HepG2 (cell line): ENCODE measurements at places on chromosomes 7 and 10.
A peak's percentile ranks its signal among the peaks of the same experiment; 100 is the strongest.

GRCh38 chr7:10696064-10696463 lies 277.6 kb upstream of the PHF14 start:
- no peak for DNase-seq

DNA sequence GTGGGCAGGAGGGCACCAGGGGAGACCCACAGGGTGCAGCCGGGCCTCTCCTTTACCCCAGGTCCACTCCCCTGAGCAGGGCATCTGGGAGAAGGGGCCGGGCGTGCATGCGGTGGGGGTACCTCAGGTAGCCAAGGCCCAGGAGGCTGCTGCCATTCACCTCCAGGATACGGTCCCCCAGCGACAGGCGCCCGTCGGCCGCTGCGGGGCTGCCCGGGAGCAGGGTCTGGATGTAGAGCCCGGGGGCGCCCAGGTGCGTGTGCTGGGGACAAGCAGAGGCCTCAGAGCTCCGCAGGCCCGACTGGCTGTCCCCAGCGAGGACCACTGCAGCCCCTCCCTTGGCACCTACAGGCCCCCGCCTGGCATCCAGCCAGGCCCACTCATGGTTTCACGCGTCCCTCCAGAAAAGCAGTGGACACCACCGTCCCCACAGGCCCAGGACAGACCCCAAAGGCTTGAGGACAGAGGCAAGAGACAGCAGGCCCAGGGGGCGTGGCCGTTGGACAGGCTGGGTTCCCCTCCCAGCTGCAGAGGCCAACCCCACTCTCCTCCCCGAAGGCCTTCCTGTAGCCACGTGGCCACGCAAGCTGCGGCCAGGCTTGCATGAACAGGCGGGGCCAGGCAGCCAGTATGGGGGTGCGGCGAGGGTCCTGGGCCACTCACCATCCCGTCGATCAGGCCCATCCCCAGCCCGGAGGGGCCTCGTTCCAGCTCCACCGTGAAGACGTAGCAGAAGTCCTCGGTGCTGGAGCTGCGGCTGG lies 24.3 kb downstream of the AP5Z1 start:
- no peak for DNase-seq

- DNase-seq, result no peak
These were observed 734 bp downstream of the PCLO start for GRCh38 chr7:83161899-83162401.

DNA sequence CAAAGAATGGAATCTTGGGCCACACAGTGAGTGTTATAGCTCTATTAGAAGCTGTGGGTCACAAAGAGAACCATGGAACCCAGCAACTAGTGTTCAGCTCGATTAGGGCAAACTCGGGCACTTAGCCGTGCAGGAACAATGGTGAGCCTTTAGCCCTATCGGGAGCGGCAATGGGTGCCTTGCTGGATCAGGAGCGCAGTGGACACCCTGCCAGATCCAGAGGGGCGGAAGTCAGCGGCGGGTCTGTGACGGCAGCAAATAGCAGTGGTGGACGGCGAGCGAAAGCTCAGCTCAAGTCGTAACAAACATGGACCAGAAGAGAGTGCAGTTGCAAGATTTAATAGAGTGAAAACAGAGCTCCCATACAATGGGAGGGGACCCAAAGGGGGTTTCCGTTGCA lies 43.9 kb upstream of the NRG3 start:
- DNase-seq, result no peak

GRCh38 chr10:122435212-122435827 lies 19.1 kb upstream of the ARMS2 start:
- DNase-seq, result peak; percentile 30

DNA sequence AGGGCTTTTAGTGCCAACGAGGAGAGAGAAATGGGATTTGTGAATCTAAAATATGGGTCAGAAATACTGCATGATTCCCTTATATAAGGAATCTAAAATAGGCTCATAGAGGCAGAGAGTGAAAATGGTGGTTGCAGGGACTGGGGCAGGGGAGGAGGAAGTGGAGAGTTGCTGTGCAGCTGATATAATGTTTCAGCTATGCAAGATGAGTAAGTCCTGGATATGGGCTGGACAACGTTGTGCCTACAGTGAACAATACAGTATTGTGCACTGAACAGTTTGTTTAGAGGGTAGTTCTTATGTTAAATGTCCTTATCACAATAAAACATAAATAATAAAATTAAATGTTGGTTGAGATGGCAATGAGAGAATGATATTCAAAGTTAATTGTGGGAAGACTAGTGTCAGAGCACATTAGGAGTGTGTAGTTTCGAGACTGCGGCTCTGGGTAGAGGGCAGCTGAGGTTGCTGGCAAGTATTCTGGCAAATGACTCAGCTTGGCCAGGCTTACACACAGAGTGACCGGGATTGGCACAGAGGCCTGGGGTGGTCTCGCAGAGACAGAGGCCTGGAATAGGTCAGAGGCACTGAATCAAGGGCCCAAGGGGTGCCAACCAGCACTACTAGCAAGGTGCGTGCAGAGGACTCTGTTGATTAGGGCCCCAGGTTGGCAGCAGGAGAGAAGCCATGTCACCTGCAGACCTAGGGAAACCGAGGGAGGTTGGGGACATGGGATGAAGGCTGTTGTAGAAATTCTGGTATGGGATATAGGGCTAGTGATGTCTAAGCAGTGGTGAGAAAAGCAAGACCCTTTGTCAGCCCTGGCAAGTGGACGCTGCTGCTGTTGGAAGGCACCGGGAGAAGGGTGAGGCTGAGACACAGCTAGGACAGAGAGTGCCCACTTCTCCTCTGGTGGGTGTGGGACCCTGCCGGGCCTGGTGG lies 2.8 kb upstream of the DEPP1 start:
- DNase-seq, result peak; percentile 86

DNA sequence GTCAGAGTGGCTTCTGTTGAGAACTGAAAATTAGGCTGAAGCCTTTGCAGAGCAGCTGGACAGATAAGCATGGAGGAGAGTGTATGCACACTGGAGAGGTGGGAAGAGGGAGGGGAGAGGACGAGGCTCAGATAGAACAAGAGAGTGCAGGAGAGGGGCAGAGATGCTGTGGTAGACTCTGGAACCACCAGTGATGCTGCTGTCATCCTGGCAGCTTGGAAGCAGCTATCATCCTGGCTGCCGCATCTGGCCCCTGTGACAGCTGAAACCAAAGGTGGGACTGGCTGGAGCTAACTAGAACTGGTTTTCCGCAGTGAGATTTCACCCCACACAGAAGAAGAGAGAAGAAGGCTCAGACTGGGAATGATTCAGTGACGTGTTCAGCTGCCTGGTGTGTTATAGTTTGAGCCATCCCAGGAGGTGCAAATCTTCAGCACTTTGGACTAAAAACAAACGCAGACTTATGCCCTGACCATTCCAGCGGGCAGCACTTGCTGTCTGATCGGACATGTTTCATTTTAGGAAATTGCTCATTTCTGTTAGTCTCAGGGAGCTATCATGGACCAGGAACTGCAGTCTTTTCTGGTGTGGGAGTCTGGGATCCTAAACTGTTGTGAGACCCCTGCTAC lies 38.4 kb downstream of the EEPD1 start:
- no peak for DNase-seq

DNA sequence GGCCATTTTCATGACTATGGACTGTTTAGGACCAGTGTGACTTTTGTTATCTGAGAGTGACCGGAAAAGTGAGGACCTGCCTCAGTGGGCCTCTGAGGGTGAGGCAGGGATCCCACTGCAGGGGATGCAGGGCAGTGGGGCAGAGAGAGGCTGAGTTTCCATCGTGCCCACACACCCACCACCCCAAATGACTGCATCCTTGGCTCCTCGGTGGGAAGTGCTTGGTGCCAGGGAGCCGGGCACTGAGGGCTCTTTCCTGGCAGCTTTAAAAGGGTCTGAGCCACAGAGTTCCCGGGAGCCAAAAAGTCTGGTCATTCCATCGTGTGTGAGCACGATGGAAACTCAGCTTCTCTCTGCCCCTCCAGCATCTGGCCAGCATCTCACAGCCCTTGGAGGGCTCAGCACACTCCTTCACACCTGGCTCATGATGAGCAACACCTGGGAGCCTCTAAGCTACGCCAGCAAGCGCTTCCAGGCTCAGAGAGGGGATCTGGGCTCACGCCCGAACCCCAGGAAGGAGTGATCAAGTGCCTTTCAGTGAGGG lies 59.1 kb downstream of the RAMP3 start:
- no peak for DNase-seq

GRCh38 chr10:637771-638195 lies 51.7 kb downstream of the DIP2C start:
- DNase-seq, result no peak

- no peak for DNase-seq
These were observed 73.3 kb downstream of the LSM5 start for GRCh38 chr7:32416846-32417245.

- DNase-seq, result no peak
These were observed 34.2 kb upstream of the PRSS37 start for GRCh38 chr7:141875453-141875852.

GRCh38 chr10:19913987-19914386 lies 97.8 kb downstream of the PLXDC2 start:
- DNase-seq, result no peak

- no peak for DNase-seq
These were observed 934 bp downstream of the PRTFDC1 start for GRCh38 chr10:24951201-24952142.

DNA sequence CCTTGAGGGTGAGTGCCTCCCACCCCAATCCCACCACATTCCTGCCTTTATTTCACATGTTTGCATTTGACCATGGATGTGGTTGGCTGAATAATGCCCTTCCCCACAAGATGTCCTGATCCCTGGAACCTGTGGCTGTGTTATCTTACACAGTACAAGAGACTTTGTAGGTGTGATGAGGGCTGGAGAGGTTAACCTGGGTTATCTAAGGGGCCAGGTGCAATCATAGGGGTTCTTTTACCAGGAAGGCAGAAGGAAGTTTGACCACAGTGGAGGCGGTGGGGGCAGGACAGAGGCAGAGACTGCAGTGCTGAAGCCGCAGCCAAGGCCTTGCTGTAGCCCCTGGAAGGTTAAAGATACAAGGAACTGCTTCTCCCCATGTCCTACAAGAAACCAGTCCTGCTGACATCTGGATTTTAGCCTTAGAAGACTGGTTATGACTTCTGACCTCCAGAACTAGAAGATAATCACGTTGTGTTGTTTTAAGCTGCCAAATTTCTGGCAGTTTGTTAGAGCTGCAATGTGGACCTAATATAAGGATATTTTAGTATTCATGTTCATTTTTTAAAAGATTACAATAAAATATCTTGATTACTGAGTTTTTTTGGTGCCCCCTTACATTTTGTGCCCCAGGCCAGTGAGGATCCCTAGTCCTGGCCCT lies 136.6 kb downstream of the ARHGAP22 start:
- no peak for DNase-seq
